ENCODE measurements at places on chromosomes 2 and 18. TPM values are rescaled to one million over a fixed set of nuclear protein-coding genes. Genes with fewer than 3 reads are reported as not detected.

ABCA12 gene
- total RNA-seq, result 0.02 TPM

ASIC4 gene
- total RNA-seq, result 0.37 TPM

NTSR2 gene
- total RNA-seq, result not detected

PAX3 gene
- total RNA-seq, result not detected

ANKRD30BL gene
- total RNA-seq, result not detected

KCNK3 gene
- total RNA-seq, result not detected

DCDC2C gene
- total RNA-seq, result not detected

CYTIP gene
- 0.09 TPM for total RNA-seq

PXDN gene
- 140 TPM for total RNA-seq

UGT1A10 gene
- total RNA-seq, result not detected
